ENCODE measurements at places on chromosomes 7 and 10. TPM values are rescaled to one million over a fixed set of nuclear protein-coding genes. Genes with fewer than 3 reads are reported as not detected.

- no peak for DNase-seq
These were observed 370.2 kb downstream of the ARL4A start for GRCh38 chr7:13057462-13058200.

Gene ANK3
- 150 TPM for polyA plus RNA-seq

GRCh38 chr10:118810796-118811505, 56.2 kb upstream of the CACUL1 start:
- DNase-seq = no peak

Gene MSS51
- polyA plus RNA-seq = 1.8 TPM

- no peak for DNase-seq
These were observed 109.0 kb downstream of the JCAD start for GRCh38 chr10:29950391-29950790.

Gene LIPJ
- 0.10 TPM for polyA plus RNA-seq

Gene UBTD1
- polyA plus RNA-seq = 6.9 TPM

Gene TMEM270
- polyA plus RNA-seq = not detected

Gene C10orf53
- not detected for polyA plus RNA-seq

GRCh38 chr7:131625817-131626372, 69.5 kb upstream of the PODXL start:
- no peak for DNase-seq

- DNase-seq = peak; percentile 97
These were observed at the start of the genes ATP5MK and PDCD11 for GRCh38 chr10:103396067-103396788. TSS of gene ATP5MK (minus strand) at chr10:103396475. CDS start at chr10:103392457, 4,018 bp downstream. TSS of gene PDCD11 (plus strand) at chr10:103396626. CDS start at chr10:103398427, 1,801 bp downstream.

DNA sequence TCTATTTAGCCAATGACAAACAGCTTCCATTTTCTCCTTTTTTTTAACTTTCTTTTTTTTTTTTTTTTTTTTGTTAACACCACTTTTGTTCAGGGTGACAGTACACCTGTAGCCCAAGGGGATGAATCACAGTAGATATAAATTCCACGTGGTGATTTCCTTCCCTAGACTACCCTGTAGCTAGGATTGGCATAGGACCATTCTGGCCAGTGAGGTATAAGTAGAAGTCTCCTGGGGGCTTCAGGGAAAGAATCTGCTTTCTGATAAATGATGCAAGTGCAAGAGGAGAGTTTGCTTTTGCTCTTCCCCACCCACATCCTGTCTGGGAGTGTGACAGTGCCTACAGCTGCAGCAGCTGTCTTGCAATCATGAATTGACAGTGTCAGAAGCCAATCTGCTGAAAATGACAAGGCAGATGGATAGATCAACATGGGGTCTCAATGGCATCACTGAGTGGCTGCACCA, 63.2 kb upstream of the TOMM7 start:
- DNase-seq = no peak

Gene GPR146
- polyA plus RNA-seq = 1.7 TPM

- no peak for DNase-seq
These were observed 16.0 kb downstream of the ZFYVE27 start for GRCh38 chr10:97752956-97753355.

Gene NCF1
- polyA plus RNA-seq = 1.3 TPM
